ENCODE measurements at places on chromosomes 6 and 20.

GRCh38 chr20:44896583-44896982, 11.1 kb downstream of the YWHAB start:
- no peak for DNase-seq

GRCh38 chr20:23344336-23344735, 6.3 kb upstream of the NXT1 start:
- no peak for DNase-seq

GRCh38 chr6:87714093-87714842, 12.2 kb upstream of the AKIRIN2 start:
- DNase-seq = no peak

GRCh38 chr6:85403331-85404015, 46.4 kb upstream of the NT5E start:
- DNase-seq = no peak

DNA sequence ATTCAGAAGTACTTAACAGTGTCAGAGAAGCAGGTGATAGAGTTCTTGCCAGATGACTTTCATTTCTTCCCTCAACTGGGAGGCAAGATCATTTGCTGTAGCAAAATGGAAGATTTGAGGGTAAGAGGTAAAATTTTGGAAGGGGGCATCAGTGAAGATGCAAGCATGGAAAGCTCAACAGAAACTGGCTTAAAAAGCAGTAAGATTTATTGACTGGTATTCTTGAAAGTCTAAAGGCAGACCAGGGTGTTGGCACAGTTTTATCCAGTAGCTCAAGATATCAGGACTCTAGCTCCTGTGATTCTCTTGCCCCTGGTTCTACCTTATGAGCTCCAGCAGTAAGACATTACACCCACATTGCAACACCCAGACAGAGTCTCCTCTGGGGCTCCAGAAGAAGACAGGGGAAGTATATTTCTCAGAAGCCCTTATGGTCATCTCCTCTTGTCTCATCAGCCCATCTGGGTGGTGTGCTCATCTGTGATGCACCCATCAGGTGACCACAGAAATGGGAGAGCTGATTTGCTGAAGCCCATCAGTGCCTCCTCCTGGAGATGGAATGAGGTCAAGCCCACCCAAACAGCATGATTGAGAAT, 16.0 kb upstream of the MOCS1 start:
- no peak for DNase-seq

- no peak for DNase-seq
Measured at GRCh38 chr20:17910828-17911294, 57.7 kb downstream of the SNX5 start.

DNA sequence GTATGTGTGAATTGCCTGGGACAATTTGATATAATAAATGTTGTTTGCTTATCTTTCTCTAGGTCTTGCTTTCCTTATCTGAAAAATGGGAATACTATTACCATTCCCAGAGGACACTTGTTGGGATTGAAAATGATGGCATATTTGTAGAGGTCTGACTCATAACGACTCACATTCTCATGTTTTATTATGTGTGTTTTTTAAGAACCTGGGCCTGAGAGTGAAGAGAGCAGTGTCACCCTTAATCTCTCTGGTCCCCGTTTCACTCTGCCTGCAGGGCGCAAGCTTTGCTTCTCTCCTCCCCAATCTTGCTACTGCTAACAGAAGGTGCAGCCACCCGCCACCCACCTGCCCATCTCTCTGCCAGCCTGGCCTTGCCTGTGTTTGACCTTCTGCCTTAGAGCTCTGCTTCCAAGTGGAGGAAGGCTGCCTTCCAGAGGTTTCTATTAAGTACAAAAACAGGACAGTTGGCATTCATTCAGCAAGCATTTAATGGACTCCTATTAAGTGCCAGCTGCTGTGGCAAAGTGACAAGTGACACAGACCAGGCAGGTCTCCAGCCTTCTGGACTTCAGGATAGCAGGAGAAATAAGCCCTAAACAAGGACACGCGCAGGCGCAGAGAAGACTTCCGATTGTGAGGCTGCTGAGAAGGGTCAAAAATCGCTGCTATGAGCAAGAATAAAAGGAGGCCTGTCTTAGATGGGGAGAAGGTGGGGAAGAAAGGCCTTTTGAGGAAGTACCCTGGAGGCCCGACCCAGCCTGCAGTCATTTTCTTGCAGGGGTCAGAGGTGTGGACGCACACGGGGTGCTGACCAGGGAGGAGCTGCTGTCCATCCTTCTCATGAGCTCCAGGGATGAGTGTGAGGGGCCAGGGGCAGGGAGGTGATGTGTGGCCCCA, 112.5 kb downstream of the JPH2 start:
- DNase-seq = no peak

DNA sequence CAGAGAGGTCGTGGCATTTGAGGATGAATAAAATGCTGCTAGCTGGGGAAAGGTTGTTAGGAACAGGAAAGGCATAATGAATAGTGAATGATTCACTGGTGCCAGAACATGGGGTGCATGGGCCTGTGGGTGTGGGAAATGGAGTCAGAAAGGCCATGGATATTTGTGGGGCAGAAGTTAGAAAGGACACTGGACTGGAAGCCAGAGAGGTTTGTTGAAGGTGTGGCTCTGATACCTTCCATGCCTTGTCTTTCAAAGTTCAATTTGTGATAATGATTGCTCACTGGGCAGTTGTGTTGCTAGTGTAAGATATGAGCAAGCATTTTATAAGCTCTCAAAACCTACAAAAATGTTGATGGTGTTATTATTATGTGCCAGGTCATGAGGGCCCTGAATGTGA, 32.7 kb downstream of the LRRC1 start:
- no peak for DNase-seq

DNA sequence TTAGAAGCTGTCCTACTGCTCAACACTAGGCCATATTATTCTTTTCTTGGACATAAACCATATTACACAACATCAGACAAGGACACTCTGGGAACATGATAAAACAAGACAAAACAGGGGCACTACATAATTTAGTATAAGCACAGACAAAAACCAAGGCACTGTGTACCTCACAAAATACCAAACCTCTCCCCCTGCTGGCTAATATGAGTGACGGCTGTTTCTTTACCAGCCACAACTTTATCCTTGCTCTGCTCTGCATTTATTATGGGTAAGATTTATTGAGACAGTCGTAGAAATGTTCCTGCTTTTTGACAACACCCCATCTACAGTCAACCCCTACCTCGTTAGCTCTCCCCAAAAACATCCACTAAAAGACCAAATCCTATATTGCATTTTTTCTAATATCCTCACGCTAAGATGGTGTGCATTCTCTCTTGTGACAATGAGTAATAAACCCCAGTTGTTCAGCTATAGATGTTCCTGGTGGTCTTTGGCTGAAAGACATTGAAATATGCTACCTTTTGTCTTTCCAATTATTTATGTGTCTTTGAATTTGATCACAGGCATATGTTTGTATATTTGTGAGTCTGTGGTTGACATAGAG, 23.8 kb upstream of the POLR1H start:
- no peak for DNase-seq

GRCh38 chr6:140276719-140277118, 902.3 kb upstream of the CITED2 start:
- DNase-seq = no peak

DNA sequence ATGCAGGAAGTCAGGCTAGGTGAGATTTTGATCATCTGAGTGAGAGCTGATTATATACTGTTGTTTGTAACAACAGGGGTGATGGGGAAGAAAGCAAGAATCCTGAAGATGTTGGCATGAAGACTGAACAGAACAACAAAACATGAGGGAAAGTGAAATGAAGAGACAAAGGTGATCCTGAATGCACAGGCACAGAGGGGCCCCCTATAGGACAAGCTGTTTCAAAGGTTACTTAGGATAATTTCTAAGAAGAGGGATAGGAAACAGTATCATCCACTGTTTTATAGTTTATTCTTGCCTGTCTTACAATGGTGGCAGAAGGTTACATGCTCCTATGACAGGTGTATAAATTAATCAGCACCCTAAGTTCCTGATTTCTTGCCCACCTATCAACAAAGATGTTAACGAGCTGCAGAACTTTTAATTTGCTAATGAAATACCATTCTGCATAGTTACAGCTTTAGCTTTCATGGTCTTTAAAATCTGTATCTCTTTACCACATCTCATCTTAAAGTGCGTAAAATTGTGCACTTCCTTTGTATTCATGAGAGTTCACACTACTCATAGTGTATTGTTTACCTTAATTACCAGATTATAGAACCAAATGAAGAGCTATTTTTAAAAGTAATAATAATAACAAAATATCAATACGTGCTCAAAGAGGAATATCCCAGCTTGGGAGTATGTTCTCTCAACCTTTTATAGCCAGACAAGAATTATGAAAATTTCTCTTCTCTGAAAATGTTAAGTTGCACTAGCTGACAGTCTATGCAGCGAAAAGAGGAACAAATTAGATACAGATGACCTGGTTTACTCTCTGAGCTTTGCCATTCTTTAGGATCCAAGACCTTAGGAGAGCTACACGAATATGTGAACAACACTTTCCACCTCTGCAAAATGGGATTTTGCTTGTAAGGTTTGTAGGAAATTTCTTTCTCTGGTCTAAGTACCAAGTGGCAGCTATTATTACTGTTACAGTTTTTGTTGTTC, 192.5 kb downstream of the EDN1 start:
- DNase-seq = no peak

DNA sequence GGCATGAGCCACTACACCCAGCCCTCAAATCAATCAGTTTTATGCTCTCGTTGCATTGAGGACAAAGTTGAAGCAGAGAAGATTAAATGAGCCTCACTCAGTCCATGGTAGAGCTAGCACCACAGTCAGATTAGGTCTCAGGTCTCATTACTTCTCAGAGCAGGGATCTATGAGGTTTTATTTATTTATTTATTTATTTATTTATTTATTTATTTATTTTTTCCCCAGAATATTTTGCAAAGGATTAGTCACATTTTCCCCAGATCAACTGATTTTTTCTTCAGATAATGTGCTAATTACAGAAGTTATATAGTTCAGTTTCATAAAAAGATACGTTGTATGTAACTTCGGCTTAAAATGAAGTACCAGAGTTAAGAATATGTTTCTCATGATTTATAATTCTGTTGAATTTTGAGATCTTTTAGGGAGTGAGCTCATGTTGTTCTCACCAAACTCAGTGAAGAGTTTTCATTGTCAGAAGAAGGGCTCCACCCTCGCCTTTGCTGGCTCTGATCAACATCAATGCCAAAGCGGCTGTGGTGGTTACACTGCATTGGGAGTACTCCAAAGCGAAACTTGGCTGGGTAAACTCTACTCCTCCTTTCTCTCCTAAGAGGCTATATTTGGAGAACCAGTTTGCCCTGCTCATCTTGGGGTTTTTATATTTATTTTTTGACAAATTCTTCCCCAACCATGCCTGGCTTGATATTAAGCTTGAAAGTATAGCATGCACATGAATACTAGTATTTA, 12.9 kb upstream of the ID4 start:
- DNase-seq = no peak

GRCh38 chr6:163254341-163254835, 160.1 kb upstream of the QKI start:
- DNase-seq = no peak

DNA sequence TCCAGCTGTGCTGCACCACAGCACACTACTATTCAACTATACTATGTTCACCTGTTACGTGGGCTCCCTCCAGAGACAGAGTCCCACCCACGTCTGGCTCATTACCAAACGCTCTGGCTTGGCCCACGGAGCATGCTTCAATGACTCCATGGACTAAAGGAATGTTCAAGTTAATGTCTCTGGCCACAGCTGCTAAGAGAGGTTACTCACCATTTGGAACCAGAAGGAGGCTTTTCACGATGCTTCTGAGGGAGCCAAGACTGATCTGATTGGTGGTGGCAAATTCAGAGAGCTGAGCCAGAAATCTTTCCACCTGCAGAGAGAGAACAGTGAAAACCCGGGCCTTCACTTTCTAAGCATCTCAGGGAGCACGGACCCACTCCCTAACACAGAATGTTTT, 15.6 kb downstream of the COMMD7 start:
- no peak for DNase-seq

DNA sequence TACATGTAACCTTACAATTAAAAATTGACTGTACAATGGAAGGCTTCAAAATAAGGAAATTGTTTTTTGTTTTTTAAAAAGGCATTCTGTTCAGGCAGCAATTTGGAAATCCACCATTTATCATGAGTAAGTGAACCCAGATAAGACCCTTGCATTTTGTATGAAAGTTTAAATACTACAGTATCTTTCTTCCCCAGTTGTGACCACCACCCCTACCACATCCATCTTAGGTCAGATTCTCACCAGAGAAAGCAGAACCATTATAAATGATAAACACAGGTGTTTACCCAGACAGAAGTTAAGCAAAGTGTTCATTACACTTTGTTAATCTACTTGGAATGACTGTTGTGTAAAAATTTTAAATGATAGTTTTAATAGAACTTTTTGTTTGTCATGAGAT, 20.2 kb downstream of the SENP6 start:
- no peak for DNase-seq

- no peak for DNase-seq
Measured at GRCh38 chr6:125363039-125363823, 61.5 kb upstream of the HDDC2 start.

- DNase-seq = no peak
Measured at GRCh38 chr20:52150440-52151258, 40.9 kb downstream of the ZFP64 start.

GRCh38 chr6:56521454-56521853, 121.2 kb downstream of the DST start:
- no peak for DNase-seq

GRCh38 chr6:46932526-46933319, 11.0 kb upstream of the ADGRF5 start:
- DNase-seq = no peak

GRCh38 chr6:44105146-44105545, 22.1 kb downstream of the MRPL14 start:
- DNase-seq = no peak

GRCh38 chr6:92723390-92723931, 695.9 kb downstream of the EPHA7 start:
- DNase-seq = no peak

- DNase-seq = no peak
Measured at GRCh38 chr6:98927534-98927933, 20.2 kb downstream of the FBXL4 start.

DNA sequence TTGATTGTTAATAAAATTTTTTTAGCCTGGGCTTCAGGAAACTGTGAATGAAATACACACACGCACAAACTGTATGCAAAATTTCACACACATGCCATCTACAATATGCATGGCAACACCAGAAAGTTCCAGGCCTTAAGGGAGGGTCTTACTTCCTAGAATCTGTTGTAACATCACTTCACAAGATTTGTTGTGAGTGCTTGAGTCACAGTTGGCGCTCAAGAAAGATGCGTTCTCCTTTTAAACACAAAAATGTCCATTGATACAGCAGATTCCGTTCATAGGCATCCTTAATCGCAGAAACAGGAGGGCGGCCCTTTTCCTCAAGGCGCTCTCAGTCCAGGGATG, 485 bp upstream of the RTF2 start:
- no peak for DNase-seq

GRCh38 chr6:69953491-69953890, 87.1 kb downstream of the COL19A1 start:
- no peak for DNase-seq

- DNase-seq = no peak
Measured at GRCh38 chr6:24855395-24856245, 56.9 kb upstream of the ARMH2 start.

All from RWPE2 (cell line).